ENCODE measurements at places on chromosomes 6 and 20.

GRCh38 chr6:110387986-110388385, 27.4 kb downstream of the DDO start:
- no peak for DNase-seq

- no peak for DNase-seq
Observed at GRCh38 chr6:36373368-36374019, 14.0 kb downstream of the ETV7 start.

GRCh38 chr6:139337830-139338229, 36.6 kb downstream of the CITED2 start:
- no peak for DNase-seq

DNA sequence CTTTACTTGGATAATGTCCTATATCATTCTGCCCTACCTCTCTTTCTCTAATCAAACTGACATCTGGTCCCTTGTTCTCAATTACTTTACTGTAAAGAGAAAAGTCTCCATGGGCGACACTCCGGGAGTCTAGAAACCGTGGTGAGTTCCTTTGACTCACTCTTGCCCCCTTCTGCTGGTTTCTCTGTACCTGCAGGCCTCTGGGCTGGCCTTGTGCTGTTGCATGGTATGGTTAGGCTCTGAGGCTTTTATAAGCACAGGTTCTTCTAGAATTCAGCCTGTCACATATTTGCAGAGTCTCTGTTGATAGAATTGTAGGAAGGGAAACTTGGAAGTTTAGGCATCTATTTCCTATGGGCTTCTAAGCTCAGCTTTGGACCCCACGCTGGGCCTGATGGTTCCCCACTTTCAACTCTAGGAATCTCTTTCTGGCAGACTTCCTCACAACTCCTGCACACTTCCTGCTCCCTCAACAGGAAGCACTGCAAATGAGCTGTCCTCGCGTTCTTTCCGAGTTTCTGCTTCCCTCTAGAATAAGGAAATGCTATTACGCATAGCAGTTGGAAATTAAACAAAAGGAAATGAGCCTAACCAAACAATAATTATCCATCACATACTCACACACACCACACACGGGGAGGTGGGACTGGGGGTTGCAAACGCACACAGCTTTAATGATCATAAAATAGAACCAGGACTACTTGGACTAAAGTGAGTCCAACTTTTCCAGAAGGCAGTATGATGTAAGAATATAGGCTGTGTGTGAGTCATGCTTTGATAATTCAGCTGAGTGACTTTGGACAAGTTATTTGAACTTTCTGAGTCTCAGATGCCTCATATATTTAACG, 683.3 kb downstream of the QKI start:
- no peak for DNase-seq

DNA sequence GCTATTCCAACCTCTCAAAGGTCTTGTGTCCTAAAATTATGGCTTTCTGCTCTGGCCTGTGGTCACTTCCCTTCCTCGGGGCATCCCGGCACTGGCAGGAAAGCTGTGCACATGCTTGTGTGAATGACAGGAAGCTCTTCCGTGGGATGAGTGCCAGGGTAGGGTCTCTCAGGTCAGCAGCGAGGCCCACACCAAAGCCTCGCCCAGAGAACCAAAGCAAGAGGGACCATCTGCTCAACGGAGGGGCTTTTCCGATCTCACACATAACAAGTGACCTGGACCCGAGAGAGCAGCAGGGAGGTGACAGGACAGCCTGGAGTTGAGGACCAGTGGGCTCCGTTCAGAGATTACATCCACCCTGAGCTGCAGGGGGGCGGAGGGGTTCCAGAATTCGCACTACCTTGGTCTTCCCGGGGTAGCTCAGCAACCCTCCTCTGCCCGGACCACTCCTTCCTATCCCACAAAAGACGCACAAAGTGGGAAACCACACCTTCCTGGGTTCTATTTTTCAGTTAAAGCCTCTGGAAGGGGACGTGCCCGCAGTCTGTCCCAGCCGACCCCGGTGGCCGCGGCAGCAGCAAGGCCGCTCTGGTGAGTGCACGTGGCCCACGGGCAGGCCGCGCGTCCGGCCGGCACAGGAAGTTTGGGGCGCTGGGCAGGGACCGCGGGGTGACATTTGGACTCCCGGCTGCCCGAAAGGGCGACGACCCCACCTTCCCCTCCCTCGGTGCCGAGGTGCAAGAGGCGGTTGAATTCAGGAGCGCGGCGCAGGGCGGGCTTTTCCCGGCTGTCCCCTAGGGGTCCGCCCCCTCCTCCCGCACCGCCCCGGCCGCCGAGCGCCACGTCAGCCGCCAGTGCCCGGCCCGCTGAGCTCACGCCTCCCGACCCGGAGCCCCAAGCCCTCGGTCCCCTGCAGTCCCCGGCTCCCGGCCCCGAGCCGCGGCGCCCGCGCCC, 988 bp downstream of the TXNDC5 start:
- peak; percentile 12 for DNase-seq

- DNase-seq: no peak
Observed at GRCh38 chr6:152575621-152576150, 61.5 kb downstream of the SYNE1 start.

DNA sequence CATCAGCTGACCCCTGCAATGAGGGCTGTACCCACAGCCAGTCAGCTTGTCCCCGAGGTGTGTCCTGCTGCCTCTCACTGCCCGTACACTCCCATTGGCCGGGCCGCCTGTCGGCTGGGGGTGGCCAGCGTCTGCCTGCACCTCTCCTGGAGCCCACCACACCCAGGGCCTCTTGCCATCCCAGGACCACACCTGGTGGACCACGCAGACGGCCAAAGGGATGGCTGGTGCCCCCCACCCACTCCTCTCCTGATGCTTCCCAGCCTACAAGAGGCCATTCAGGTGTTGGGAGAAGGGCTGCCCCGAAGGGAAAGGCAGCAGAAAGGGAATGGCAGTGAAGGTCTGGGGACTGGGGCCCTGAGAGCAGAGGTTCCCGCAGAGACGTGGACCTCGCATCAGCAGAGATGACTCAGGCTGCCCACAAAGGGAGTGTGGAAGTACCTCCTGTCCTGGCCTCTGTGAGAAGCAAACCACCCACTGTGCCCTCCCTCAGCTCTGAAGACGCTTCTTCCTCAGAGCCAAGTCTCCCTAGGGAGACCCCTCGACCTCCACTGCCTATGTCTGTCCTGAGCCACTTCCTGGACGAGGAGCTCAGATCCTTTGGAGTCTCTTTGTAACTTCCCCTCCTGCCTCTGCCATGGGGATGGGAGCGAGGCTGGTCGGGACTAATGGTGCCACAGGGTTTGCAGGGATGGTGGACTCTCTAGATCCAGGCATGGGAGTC, 60.9 kb downstream of the PYGB start:
- no peak for DNase-seq

DNA sequence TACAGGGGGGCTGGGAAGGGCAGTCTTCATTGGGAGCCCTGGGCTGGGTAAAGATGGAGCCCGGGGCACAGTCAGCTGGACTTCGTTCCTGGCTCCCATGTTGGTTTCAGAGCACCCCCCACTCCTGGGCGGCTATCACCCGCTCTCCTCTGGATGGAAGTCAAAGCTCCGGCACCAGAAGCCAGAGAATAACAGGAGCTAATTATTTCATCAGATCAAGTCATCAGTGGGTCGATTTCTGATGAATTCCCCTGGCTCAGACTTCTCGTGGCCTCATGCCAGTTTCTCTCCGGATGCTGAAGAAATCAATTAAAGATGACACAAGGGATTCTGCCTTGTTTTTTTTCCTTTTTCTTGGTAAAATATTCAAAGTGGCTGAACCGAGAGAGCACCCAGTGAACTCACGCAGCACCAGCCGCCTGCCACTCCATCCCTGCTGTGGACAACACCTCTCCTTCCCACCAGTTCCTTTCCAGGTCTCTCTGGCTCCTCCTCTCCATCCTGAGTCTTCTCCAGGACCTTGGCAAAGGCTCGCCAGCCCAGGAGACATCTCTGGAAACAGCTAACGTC, 22.5 kb downstream of the SULF2 start:
- DNase-seq: no peak

DNA sequence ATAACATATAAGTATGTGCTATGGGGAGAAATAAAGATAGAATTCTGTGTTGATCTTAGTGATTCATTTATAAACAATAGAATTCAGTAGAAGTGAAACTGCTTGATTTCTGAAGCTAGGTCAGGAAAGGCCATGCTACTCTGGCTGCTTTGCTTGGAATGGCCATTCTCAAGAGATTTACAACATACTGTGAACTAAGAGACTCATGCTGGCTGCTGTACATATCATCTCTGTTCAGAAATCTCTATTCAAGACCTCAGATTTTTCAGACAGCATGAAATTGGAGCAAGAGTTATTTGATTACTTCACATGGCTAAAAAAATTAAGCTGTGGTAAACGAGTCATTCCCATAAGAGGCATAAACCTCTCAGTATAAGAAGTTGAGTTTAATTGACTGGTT, 662.6 kb downstream of the BCKDHB start:
- no peak for DNase-seq

DNA sequence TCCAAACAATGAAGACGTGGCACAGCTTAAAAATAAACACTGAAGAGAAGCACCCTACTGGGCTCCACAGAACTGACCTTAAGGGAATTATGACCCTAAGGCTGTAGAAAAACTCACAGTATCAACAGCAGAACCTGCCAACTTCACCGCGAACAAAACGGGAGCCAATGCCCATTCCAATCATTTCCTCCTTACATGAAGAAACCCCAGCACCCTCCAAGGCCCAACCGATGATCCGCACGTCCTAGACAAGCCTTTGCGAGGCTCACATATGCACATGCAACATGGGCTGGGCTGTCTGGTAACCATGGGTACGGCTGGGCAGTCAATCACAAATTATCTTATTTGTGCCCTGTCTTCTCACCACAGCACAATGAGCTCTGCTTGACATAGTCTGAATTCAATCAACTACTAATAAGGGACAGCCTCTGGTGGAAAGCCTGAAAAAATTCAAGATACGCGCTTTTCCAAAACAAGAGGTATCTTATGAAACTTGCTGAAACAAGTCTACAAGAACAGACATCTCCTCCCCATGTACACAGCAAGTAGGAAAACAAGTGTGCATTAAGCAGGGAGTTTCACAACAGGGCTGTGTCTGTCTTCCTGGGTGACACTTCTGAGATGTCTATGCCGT, 1.7 kb downstream of the DIDO1 start:
- DNase-seq: no peak
